SK-MEL-5 (cell line): ENCODE measurements at places on chromosomes 2 and 18. TPM values are rescaled to one million over a fixed set of nuclear protein-coding genes. Genes with fewer than 3 reads are reported as not detected.

The KCNJ3 gene
- total RNA-seq, result not detected in 2 replicates

DNA sequence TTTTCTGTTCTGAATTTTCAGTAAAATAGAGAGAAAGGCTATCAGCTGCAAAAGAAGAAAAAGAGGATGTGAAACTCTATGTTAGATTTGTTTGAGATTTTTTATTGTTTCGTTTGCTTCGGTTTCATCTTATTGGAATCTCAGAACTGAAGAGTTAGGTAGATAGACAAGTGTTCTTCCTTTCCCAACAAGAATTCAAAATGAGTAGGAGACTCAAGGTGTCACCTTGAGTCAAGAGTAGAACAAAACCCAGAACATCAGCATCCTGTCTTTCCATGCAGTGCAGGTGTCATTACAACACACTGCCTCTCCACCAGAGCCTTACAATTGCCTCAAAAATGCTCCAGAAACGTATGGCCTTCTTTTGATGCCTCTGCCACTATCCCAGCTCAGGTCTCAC lies 21.1 kb downstream of the NBAS start:
- DNase-seq, result no peak

GRCh38 chr2:217468042-217468830 lies 534.6 kb downstream of the TNS1 start:
- DNase-seq, result no peak

The AQP12B gene
- not detected in 2 replicates for total RNA-seq

DNA sequence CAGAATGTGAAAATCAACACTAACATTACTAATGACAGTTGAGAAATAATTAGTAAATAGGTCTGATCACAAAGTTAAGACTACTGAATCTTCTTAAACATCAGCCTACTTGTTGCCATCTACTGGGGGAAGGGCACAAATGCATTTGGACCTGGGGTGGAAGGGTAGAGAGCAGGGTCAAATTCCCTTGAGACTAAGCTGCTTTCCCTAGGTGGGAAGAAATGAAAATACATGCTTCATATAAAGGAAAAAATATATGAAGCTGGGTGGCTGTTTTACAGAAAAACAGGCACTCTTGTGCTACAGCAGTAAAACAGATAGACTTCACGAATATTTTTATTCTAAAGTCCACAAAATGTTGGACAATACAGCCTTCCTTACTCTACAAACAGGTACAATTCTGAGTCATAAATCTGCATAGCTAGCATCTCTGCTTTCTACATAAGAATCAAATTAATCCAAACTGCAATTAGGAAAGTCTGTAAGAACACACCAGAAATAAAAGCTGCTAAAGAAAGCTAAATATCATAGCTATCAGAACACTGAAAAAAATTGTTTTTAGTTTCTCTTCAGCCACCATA lies 10.9 kb downstream of the TRIP12 start:
- DNase-seq, result peak; percentile 57

The VSNL1 gene
- total RNA-seq, result 0.08 TPM in 1 of 2 replicates, not detected in the other
